ENCODE measurements at places on chromosomes 1 and 21.

- no peak for DNase-seq
These were observed 65.2 kb upstream of the SPAG17 start for GRCh38 chr1:118250232-118250631.

GRCh38 chr1:64569411-64569810 lies 99.5 kb downstream of the CACHD1 start:
- no peak for DNase-seq

DNA sequence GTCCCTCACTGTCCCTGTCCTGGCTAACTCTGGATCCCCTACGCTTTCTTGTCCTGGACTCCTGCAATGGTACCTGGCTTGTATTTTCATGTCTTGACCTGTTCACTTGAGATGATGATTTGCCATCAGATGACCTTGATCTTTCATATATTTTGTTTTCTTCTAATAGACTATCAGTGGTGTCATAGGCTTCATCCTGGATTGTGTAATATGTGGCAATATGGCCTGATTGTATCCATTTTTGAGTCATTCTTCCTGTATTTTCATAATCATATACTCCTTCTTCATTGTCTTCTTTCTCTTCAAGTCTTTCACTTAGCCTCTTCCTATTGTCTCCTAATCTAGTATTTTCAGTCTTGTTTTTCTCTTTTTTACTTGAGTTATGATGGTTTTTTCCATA lies 11.1 kb downstream of the FLG start:
- no peak for DNase-seq

DNA sequence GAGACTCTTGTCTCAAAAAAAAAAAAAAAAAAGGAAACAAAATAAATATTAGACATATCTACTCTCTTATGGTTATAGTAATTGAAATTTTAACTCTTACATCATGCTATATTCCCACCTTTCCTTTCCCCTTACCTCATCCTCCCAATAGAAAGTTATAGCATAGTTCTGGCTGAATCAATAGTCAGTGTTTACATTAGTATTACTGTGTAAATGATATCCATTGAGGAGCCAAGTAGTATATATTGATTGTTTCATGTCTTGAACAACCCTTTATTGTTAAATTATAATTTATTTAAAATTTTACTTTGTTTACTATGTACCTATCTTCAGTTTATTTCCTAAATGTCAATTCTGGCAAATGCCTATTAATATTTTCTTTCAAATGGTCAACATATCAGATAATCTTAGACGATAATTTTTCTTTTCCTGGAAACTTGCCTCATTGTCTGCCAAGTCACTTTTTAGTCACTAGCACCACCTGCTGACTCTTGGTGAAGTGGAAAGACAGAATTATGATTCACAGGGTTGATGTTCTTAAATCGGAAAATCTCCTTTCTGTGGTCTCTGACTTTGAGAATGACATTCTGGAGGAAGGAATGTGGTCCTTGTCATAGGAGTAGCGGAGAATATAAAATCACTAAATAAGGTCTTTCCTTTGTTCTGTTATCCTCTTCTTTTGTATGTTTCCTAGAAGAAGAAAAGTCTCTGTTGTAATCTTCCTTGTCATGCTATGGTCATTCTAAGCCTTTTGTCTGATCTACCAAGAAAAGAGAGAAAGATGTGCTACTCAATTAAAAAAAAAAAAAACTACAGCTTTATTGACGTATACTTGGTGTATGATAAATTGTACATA lies 8.6 kb downstream of the HJV start:
- no peak for DNase-seq

DNA sequence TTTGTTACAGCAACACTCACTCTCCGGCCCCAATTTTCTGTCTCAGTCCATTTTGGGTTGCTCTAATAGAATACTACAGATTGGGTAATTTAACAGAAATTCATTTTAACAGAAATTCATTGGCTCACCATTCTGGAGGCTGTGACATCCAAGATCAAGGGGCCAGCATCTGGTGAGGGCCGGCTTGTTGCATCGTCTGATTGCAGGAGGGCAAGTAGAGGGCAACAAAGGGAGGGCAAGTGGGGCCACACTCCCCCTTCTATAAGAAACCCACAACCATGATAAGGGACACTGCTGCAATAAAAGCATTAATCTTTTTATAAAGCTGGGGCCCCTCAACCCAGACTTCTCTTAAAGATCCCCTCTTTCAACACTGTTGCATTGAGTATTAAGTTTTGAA lies 260.1 kb upstream of the TMPRSS15 start:
- DNase-seq, result no peak

DNA sequence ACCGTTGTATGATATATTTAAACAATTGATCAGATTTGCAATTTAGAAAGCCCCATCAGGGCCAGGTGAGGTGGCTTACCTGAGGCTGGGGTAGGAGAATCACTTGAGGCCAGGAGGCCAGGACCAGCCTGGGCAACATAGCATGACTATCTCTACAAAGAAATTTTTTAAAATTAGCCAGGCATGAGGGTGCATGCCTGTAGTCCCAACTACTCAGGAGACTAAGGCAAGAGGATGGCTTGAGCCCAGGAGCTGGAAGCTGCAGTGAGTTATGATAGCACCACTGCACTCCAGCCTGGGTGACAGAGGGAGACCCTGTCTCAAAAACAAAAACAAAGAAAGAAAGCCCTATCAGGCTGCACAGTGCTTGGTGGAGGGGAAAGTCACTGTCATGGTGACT lies 159.9 kb upstream of the RAB4A start:
- DNase-seq, result no peak

DNA sequence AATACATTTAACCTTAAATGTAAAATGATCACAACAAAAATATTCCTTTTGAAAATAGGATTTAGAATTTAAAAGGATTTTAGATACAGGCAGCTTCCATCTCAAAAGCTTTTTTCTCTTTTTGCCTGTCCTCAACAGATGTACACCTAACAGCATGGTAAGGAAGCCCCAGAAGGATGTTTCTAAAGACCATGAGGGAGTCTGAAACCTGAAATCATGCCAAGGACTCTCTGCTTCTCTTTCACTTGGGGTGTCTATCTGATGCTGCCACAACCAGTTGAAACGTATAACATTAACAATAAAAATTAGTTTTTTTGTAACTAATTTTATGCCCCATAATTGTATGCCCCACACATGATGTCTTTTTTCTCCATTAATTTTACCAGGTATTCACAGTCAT lies 5.4 kb upstream of the ZNF281 start:
- DNase-seq, result no peak

DNA sequence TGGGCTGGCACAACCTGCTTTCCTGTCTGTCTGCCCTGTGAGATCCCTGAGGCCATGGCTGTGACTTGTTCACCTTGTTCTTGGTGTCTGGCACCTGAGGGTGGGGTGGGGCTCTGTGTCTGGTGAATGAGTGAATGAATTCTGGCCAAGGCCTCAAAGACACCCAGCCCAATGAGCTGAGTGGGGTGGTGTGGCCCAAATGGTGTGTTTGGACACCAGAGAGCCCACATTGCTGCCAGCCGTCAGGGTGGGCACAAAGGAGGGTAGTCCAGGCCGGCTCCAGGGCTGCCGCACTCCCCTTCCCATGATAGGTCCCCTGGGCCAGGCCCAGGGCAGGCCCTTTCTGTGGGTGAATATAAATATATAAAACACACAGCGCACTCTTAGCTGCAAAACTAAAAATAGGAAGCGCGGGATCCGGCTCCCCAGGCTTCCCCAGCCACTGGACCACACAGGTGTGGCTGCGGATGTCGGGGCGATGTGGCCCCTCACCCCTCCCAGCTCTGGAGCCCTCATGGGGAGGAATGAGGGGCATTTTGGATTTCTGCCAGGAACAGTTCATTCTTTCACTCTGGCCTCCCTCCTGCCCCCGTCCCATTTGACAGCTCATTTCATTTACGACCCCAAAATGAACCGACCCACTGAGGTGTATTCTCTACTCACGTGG lies 33.3 kb downstream of the RUNX3 start:
- no peak for DNase-seq

DNA sequence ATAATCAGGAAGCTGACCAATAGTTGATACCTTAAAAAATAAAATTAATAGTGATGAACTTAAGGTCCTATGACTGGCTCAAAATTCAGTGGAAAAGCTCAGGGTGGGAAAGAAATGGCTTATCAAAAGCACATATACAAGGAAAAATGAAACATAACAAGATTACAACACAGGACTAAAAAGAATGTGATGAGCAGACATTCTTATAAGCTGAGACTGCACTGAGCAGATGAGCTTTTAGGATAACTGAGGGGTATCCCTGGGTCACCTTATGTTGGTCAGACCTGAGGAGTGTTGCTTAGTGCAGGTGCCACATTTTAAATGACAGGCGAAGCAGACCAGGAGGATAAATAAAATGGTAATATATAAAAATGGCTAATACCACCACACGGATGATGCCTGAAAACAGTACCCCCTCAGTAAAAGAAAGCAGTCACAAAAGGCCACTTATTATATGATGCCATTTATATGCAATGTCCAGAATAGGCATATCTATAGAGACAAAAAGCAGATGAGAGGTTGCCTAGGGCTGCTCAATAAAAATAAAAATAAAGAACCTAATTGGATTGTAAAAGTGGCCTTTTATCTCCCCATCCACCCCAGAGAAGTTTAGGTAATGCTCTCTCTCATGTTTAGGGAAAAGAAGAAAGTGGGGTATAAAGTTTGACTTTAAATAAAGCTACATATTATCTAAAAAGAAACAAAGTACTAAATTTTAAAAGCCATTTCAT lies 163.9 kb downstream of the SLC45A1 start:
- DNase-seq, result no peak

- DNase-seq, result no peak
These were observed 3.0 kb downstream of the ITLN2 start for GRCh38 chr1:160951443-160952128.

DNA sequence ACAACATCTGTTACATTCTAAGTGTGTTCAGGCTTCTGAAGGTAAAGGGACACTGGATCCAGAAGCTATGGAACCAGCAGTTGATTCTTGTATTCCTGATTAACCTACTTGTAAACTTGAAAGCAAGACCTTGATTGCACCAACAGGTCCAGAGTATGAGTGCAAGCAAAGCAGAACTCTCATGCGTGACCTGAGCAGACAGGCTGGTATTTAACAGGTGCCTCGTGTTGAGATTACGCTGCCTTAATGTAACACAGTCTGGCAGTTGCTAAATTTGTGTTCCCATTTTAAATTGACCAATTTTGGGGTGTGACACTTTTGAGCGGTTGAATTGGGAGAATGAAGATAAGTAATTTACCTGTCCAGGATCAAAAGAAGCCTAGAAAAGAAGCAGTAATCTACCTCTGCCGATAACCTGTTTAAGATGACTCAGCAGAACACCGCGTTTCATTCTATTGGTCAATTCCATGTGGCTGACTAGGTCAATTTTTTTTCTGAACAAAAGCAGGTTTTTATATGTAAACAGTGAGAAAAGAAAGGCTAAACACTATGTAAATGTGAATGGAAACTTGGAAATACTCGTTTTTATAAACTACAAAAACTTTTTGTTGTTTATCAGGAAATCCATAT lies 147.6 kb downstream of the DYRK1A start:
- DNase-seq, result no peak

DNA sequence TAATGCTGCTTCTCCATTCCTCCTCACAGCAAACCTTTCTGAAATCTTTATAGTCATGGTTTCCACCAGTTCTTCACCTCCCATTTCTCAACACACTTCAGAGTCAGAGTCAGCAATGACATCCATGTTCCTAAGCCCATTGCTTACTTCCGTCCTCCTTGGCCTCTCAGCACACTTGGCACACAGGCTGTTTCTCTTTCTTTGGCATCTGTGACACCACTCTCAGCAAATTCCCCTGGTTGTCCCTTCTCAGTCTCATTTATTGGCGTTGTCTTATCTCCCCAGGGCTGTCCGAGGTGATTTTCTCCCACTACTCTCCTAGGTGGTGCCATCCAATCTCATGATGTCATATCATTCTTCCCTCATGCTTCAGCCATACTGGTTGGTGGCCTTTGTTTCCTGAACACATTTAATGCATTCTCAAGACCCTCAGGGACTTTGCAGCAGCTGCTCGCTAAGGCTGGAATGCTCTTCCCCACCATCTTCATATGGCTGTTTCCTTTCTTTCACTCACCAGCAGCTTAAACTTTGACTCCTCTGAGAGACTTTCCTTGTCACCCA lies 3.3 kb upstream of the LGALS8 start:
- no peak for DNase-seq

DNA sequence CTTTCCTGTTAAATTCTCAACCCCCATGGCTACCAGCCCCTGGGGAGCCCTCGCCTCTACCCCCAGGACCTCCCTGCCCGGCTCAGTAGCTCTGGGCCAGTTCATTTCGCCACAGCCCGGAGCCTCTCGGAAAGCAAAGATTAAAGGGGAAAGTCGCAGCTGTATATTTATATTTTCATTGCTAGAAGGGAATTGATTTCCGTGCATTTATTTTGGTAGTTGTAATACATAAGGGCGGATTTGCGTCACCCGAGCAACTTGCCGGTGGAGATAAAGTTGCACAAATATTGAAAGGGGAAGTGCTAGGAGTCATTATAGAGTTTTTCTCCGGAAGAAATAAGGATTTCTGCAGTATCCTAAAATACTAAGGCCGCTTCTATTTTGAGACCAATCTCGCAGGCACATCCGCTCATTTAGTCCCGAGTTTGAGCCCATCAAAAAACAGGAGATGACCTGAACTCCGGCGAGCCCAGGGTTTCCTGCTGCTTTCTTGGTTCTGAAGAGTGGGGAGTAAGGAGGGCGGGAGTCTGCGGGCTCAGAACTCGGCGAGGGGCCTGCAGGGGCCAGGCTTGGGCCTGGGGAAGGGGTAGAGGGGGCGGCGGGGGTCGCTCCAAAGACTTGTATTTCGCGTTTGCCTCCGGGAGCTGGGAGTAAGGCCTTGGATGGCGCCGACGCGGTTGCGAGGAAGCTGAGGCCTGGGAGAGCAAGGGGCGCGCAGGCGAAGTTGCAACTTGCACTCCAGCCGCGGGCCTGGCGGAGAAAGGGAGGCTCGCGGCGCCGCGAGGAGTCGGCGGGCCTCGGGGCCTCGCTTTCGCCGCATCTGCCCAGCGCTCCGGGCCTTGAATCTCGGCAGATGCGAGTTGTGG lies 2.5 kb upstream of the HLX start:
- no peak for DNase-seq

DNA sequence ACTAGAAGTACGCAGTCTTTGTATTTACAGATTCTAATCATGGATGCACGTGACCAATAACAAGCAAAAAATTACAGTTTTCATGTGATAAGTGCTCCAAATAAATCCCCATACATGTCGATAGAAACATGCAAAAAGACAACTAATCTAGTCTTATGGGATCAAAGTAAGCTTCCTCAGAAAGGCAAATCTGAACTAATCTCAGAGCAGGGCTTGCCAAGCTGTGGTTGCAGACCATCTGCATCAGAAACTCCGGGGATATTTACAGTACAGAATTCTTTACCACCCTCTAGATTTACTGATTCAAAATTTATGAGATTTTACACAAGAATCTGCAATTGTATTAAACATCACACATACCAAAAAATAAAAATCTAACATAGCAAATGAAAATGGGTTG lies 1435.5 kb downstream of the MRPL39 start:
- no peak for DNase-seq

DNA sequence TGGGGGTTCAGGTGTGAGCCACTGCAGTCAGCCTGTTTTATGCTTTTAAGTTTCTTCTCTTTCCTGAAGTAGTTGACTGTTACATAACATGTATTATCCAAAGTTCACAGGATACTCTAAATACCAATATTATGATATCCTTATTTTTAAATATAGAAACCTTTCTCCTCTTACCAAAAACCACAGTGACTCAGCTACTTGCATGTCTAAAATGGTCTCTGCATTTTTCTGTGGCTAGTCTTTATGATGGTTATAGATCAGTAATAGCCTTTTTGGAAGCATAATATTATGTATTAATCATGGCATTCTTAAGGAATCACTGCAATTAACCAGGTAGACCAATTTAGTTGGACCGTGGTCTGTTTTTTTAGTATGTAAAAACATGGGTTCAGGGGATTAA lies 210.8 kb upstream of the CACYBP start:
- no peak for DNase-seq

All from SW 1271 (cell line).